ENCODE measurements at places on chromosomes 2 and 18.
A peak's percentile ranks its signal among the peaks of the same experiment; 100 is the strongest.

DNA sequence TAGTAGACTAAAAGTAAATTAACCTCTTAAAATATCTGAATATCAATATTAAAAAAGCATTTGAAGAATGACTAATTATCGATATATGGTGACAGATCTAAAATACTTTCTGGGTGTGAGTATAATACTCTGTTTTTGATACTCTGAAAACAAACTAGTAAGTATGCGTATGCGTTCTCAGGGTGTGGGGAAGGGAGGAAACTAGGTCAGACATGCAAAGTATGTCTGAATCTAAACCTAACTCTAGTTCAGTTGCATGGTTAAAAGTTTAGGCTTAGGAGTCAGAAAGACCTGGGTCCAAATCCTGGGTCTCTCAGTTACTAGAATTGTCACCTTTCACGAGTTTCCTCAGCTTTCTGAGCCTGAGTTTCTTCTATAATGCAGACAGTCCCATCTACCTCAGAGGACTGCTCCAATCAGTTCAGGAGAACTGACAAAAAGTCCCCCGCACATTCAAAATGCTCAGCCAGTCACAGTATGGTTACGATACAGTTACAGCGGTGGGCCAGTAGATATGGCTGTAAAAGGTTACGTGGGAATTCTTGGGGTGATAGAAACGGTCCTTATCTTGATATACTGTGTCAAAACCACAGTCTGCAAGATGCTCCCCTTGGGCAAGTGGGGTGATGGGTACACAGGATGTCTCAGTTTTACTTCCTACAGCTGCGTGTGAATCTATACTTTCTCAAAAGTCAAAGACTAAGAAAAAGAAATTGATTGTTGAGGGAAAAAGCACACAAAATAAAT, 29.2 kb downstream of the UNC50 start:
- no peak for ATAC-seq

DNA sequence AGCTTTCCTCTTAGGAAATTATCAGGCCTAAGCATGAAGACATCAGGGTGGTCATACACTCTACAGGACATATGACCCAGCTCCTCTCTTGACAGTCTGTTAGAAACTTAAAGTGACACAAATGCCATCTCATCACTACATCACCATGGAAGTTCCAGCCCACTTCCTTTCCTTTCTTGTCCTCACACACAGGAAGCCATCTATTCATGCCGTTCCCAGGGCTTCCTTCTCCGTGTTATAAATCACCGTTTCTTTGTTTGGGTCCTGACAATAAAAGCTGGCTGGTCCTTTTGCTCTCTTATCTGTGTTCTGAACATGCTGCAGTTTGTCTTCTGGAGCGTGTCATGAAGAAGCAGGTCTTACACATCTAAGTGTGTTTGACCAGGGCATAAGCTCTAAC, 692.1 kb upstream of the CELF4 start:
- no peak for ATAC-seq

GRCh38 chr2:47031909-47032668, 116.5 kb upstream of the MCFD2 start:
- ATAC-seq: no peak

DNA sequence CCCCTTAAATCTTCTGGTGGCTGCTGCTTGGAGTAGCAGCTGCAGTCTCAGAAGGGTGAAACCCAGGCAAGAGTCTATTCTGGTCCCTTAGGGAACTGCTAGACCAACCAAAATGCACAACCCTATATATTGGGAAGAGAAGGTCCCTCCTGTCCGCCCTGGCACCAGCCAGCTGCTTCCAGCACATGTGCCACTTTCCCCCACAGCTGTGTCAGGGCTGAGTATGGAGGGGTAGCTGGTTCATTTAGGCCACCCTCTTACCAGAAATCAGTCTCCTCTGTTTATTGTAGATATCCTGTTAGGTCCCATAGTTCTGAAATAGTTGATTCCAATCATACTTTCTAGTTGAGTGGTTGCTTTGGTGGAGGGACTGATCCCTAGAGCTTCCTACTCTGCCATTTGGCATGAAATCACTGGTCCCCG, 68.9 kb downstream of the BIRC6 start:
- peak; percentile 61 for ATAC-seq

DNA sequence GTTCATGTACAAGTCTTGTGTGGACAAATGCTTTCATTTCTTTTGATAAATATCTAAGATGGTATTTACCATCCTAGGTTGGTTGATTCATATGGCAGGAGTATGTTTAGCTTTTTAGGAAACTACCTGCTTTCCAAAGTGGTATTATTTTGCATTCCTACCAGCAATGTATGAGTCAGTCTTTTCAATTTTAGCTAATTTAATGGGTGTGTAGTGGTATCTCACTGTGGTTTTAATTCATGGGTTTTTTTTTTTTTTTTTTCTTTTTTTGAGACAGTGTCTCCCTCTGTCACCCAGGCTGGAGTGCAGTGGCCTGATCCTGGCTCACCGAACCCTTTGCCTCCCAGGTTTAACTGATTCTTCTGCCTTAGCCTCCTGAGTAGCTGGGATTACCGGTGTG, 4.2 kb downstream of the ZNF512 start:
- ATAC-seq: no peak

- no peak for ATAC-seq
Observed at GRCh38 chr2:20538308-20539132, 91.6 kb downstream of the RHOB start.

- no peak for ATAC-seq
Observed at GRCh38 chr2:207226671-207227061, 60.9 kb upstream of the KLF7 start.

- peak; percentile 89 for ATAC-seq
Observed at GRCh38 chr2:23286758-23287704, 97.9 kb upstream of the KLHL29 start.

- ATAC-seq: no peak
Observed at GRCh38 chr2:180405520-180405919, 398.4 kb upstream of the CWC22 start.

- ATAC-seq: peak; percentile 86
Observed at GRCh38 chr2:179106676-179107428, 56.9 kb upstream of the CCDC141 start.

DNA sequence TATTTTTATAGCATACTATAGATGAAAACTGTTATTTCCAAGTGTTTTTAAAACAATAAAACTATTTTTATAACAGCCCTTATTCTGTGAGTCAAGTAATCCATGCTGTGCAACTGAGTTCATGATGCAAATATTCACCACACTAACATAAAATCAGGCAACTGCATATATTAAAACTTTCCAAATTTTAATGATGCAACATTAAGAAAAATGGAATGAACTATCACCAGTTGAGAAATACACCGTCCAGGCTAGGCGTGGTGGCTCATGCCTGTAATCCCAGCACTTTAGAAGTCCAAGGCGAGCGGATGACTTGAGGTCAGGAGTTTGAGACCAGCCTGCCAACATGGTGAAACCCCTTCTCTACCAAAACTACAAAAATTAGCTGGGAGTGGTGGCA, 114.5 kb downstream of the CDH2 start:
- ATAC-seq: no peak

GRCh38 chr18:70288171-70288850, 534 bp upstream of the SOCS6 start:
- ATAC-seq: peak; percentile 61

DNA sequence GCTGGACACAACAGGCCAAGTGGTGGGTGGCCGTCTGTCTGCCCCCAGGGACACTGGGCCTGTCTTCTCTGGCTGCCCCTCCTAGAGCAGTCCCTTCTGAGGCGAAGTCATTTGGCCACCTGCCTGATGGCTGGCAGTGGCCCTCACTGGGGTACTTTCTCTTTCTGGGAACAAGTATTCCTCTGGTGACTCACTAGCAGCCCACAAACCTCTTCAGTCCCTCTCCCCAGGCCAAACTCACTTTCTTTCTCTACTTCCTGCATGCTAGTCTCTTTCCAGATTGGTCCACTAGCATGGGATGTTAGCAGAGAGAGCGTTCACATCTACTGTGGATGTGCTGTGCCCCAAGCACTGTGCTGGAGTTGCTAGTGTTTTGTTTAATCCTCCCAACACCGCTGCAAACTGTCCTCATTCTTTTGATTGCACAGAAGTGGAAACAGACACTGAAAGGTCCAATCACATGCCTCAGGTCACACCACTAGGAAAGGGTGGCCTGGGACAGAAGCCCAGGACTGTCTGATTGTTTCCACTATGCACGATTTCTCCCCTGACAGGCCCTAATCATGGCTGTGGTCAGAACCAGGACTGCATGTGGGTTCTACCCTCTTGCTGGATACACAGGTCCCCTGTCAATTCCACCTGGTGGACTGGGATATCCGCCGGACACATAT, 5.2 kb downstream of the DYSF start:
- ATAC-seq: peak; percentile 12

DNA sequence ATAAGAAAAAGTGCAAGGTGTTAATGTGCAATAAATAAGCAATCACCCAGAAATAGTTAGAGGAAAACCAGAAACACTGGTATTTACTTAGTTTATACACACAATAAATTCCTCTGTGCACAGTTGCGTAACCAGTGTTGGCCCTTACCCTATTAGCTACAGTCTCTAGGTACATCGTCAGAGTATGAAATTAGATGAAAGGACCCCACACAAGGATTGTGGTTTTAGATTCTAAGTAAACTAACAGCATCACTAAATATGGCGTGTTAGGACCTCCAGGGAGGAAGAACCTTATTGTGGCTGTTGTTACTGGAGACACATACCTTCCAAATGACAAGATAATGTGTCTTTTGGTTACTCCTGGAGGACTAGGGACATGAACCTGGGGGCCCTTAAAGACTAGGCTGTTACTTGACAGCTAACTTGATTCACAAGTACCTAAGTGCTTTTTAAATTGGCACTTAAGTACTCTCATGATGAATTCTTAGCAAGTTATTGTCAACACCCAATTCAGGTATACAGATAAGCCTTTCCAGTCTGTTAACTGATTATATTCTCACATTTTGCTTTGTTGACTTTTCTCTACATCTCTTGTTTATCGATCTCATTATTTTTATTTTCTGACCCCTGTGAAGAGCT, 115.3 kb downstream of the FEZ2 start:
- no peak for ATAC-seq

DNA sequence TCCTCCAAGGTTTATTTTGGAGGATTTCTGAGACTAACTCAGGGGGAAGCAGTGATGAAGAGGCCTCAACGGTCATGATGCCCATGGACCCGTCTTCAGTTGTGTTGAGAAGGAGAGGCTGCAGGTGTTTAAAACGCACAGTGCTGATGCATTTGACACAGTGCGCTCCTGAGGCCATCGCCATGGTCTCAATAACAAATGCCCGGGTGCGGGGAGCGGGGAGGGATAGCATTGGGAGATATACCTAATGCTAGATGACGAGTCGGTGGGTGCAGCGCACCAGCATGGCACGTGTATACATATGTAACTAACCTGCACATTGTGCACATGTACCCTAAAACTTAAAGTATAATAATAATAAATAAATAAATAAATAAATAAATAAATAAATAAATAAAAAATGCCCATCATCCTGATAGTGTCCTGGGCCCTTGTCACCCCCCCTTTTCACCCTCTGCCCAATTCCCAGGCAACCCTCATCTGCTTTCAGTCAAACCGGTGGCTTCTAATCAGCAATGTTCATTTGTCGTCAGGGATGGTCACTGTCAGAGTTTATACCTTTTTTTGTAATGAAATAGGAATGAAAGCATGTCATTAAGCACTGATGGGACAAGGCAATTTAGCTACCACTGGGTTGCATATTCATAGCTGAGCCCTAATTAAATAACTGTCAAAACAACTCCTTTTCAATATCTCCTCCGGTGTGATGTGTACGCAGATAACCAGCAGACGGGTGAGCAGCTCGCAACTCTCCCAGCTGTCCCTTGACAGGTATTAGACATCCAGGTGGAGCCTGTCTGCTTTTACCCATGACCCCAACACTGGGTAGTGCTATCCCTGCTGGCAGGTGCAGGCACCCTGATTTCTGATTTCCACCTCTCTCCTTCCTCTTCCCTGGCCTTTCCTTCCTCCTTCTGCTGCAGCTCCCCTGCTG, 95.9 kb downstream of the KCNF1 start:
- no peak for ATAC-seq

DNA sequence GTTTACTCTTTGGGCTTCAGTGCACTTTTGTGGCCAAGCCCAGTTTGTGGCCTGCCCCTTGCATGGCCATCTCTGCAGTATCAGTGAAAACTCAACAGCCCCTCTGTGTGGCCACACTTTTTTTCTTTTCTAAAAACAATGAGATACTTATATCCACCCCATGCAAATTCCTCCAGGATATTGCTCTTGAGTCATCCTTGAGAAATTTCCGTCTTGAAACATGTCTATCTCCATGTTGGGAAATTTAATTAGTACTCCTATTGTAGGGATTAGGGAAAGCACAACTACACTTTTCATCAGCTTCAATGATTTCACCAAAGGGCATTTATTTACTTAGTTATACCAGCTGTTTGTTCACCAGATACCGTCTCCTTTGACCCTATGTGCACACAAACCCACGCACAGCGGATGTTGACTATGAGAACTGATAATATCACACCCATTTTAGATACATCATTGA, 993.1 kb downstream of the TSN start:
- ATAC-seq: no peak

DNA sequence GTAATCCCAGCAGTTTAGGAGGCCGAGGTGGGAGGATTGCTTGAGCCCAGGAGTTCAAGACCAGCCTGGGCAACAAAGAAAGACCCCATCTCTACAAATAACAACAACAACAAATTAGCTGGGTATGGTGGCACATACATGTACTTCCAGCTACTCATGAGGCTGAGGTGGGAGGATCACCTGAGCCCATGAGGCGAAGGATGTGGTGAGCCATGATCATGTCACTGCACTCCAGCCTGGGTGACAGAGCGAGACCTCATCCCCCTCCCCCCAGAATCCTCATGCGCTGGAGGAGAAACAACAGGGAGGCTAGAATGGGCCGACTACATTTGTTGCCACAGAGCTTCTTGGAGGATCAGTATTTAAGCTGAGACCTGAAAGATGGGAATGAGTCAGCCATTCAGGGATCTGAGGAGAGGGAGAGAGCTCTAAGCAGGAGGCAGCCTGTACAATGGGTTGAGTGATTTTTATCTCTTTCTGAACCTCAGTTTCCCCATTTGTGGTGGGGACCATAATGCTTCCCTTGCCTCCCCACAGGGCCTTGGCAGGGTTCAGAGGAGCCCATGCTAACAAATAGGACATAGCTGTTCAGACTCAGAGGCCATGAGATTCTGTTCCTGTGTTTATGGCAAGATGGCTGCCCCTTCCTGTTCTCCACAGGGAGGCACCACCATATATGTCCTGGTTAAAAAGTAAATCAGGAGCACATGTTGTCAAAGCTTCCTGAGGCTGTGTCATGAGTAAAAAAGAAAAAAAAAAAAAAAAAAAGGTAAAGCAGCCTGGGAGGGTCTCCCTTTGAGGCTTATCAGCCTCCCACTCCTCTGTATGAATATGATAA, 131.4 kb upstream of the HAAO start:
- no peak for ATAC-seq

GRCh38 chr18:50410894-50411293, 36.0 kb downstream of the SKA1 start:
- no peak for ATAC-seq

- peak; percentile 98 for ATAC-seq
Observed at GRCh38 chr2:223041527-223042109, 10.4 kb upstream of the KCNE4 start.

DNA sequence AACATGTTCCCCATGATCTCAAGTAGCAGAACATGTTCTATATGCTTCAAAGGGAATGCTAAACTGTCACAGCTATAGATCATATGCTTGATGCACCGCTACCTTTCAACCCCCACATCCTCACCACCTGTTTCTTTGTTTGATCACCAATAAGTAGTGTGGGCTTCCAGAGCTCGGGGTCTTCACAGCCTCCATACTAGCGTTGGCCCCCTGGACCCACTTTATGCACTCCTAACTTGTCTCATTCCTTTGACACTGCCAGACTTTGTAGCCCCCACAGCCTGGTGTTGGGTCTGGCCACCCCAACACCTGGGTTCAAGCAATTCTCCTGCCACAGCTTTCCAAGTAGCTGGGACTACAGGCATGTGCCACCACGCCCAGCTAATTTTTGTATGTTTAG, 11.6 kb upstream of the RBM44 start:
- no peak for ATAC-seq
